ENCODE measurements at places on chromosomes 7 and 10.

- no peak for DNase-seq
These were observed 216.6 kb downstream of the TWIST1 start for GRCh38 chr7:18900803-18901202.

DNA sequence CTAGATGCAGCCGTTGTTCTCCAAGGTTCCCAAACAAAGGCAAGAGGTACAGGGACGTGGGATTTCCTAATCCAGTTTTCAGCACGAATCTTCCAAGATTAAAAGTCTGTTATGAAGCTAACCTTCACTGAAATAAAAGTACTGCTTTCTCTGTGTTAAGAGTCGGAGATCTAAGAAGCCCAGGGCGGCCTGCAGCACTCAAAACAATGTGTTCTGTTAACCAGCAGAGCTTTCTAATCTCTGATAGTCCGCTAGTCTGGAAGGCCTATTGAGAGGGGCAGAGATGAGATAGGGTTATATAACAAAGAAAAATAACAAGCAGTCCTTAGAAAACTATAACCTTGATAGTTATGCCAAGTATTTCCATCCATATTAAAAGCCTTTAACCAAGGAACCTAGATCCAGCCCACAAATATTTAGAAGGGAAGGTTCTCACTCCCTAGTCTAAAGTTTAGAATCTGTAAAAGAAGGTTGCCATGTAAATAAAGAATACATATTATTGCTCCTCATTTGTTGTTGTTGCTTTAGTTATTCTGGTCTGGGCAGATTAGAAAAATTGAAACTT is 106.3 kb upstream of the SVIL start:
- no peak for DNase-seq

- peak; percentile 47 for DNase-seq
These were observed 19.5 kb downstream of the TSPAN33 start for GRCh38 chr7:129163875-129164544.

GRCh38 chr7:16431646-16432424 is 10.5 kb upstream of the CRPPA start:
- peak; percentile 28 for DNase-seq

DNA sequence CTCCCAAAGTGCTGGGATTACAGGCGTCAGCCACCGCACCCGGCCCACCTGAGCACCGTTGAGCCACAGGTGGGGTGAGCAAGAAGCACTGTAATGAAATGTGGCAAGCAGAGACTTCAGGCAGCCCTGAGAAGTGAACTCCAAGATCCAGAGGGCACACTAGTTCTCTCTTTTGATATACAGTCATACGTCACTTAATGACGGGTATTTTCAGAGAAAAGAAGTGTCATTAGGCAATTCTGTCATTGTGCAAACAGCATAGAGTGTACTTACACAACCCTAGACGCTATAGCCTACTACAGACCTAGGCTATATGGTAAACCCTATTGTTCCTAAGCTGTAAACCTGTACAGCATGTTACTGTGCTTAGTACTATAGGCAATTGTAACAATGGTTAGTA is 7.9 kb downstream of the PANK1 start:
- no peak for DNase-seq
